ENCODE measurements at places on chromosomes 3 and 15.

GRCh38 chr3:156433138-156433537 is 121.8 kb downstream of the SSR3 start:
- DNase-seq: no peak

DNA sequence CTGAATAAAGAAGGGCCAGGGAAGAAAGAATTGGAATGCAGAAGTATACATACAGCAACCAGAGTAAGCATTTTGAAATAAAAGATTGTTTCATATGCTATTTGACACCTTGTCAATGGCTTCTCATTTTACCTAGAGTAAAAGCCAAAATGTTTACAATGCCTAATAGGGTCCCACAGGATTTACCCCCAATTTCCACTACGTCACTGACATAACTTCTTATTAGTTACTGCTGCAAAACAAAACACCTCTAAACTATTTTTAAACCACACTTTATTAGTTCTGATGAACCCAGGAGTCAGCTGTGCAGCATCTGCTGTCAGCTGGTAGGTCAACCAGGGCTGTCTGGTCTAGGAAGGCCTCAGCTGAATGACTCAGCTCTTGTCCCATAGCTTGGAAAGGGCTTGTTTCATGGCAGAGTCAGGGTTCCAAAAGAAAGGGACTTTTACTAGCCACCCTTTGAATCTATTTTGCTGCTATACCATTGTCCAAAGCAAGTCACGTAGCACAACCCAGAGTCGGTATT is 945.1 kb downstream of the EPHA3 start:
- DNase-seq: no peak

- no peak for DNase-seq
Observed at GRCh38 chr15:94840794-94841783, 609.7 kb downstream of the MCTP2 start.

- DNase-seq: no peak
Observed at GRCh38 chr3:37308247-37308646, 133.9 kb upstream of the LRRFIP2 start.

DNA sequence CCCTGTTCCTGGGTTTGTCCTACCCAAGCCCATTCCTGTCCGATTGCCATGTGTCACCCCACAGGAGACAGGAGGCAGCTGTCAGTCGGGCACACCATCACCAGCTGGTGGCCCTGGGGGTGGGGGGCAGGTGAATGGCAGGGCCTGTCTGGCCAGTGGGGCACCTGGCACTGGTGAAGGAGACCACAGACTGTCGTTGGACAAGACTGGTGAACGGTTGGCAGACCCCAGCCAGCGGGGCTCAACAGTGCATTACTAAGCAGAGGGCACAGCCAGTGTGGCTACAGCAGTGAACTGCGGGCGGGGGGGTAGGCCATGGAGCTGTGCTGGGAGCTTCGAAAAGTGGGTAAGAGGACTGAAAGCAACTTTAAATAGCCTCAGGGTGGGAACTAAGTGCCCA is 2.1 kb downstream of the SEMA7A start:
- no peak for DNase-seq

GRCh38 chr3:151553888-151554287 is 93.0 kb upstream of the IGSF10 start:
- DNase-seq: no peak

- DNase-seq: no peak
Observed at GRCh38 chr15:87792250-87793040, 464.1 kb downstream of the NTRK3 start.

GRCh38 chr3:44554626-44555592 is at the start of gene ZKSCAN7:
TSS of gene ZKSCAN7 (plus strand) at chr3:44555193. CDS start at chr3:44557048, 1,855 bp downstream.
- peak; percentile 18 for DNase-seq

DNA sequence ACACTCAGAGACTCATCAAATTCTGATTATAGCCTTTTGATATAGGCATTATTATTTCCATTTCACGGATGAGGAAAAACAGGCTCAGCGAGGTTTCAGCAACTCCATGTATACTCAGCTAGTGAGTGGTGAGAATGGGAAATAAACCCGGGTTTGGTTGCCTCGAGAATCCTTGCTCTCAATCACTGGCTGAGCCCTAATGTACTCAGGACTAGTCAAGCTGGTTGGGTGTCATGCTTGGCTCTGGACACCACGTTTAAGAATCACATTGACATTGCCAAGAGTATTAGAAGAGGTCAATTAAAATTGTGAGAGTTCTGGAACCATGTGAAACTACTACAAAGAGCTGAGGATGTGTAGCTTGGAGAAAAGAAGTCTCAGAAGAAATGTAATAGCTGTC is 444.5 kb downstream of the MFSD1 start:
- no peak for DNase-seq

DNA sequence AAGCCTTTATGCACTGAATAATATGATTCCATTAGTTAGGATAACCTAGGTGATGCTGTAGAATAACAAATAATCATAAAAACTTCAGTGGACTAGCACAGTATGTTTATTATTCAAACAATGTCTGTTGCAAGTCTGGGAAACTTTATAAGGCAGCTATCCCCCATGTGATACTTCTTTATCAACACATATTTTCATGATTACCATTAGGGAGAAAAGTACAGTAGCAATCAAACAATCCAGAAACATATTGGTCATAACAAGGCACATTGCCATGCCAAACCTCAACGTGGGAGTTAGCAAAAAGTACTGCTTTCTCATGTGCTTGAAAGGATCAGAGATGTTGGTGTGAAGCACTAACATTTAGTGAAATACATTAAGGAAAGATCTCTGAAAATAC is 35.5 kb downstream of the EOMES start:
- DNase-seq: no peak

DNA sequence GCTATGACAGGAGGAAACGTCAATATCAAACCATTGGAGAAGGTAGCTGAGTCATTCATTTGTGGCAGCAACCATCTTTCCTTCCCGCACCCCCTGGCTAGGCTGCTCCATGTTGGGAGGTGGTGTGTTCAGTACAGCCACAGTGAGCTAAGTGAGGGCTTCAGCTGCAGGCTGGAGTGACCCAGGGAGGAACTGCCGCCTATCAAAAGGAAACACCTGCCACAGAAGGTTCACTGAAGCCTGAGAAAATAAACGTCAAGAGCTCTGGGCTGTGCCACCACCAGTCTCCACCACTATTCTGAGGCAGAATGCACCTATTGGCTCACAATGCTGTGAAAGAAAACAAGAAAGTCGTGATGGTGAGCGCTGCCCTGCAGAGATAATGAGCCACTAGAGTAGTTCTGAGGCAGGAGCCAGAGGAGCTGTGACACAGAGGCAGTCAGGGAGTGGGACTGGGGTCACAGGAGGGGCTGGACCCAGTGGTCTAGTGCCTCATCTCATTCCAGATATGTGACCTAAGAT is 34.8 kb upstream of the CD47 start:
- peak; percentile 37 for DNase-seq

- no peak for DNase-seq
Observed at GRCh38 chr15:52749258-52749657, 40.9 kb downstream of the ONECUT1 start.

- no peak for DNase-seq
Observed at GRCh38 chr15:83833569-83833968, 179.6 kb downstream of the ADAMTSL3 start.

DNA sequence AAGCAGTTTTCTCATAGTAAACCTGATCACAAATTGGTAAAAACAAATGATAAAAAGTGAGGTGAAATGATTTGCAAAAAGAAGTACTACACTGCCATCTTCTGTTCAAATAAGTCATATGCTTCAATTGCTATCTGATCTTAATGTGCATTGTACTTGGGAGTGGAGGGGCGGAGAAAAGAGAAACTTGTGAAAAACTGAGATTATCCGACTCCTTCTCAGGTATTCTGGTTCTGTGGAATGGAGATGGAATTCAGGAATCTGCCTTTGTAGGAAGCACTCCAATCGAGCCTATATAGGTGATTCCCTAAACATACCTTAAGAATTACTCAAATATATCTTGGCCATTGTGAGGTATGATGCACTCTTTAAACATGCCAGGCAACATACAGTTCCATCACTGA is 180.6 kb downstream of the CHL1 start:
- DNase-seq: no peak

GRCh38 chr3:194470615-194471014 is 16.2 kb downstream of the ATP13A3 start:
- no peak for DNase-seq

GRCh38 chr15:52179278-52180195 is 11.7 kb downstream of the GNB5 start:
- DNase-seq: peak; percentile 77

GRCh38 chr3:31696815-31697548 is 164.3 kb downstream of the STT3B start:
- no peak for DNase-seq

DNA sequence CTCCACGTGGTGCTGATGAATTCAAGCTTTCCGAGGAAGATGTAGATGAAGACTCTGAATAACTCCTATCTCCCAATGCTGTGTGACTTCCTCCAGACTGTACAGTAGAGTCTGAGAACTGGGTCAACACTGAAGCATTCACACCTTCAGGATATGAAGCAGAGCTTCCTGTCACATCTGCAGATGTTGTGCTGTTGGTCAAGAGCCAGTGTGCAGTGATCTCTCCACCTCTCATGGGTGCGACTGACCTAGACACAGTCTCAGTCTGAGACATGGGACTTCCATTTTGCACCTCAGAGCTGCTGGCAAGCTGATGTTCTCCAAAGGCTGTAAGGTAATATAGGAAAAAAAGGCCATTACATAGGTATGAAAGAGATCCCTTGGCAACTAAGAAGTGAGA is 36.5 kb downstream of the HEG1 start:
- DNase-seq: no peak

DNA sequence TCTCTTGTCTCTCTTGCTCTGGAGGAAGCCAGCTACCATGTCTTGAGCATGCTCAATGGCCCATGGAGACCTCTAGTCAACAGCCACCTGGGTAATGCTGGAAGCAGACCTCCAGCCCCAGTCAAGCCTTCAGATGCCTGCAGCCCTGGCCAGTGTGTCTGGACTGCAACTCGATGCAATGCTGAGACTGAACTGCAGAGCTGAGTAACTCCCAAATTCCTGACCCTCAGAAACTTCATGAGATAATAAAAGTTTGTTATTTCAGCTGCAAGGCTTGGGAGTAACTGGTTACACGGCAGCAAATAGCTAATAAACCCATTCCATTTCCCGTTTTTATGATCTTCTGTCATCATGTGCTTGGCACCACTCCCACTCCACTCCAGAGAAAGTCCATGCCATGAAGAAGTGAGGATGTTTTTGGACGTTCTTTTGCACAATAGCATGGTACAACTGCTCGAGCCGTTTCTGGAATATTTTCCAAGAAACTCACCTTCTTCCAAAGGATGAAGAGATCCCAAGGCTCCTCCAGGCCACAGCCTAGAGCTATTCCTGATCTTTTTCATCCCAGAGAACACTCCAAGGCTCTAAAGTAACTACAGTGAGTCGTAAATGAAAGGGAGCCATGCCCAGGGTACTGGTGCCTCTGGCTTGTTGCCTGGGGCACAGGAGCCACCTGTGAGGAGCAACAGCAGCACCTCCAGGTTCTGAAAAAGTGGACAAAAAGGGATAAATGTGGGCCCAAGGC is 72.0 kb upstream of the KLF13 start:
- DNase-seq: no peak

- no peak for DNase-seq
Observed at GRCh38 chr15:39176030-39176429, 404.8 kb upstream of the THBS1 start.

DNA sequence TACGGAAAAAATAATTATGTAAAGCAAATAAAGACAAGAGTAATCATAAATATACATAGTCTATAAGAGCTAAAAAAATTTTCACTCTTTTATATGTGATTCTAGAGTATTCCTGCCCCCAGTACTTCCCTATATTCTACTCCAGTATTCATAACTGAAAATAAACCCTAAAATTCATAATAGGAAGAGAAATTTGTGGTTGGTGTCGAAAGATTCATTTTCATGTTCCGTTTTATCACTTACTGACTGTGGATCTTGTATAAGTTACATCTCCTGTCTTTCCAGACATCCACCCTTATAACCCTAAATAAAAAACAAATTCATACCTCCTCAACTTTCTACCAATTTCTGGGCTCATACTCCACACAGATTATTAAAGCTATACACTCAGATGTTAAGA is 16.0 kb upstream of the MBNL1 start:
- no peak for DNase-seq

GRCh38 chr3:76570436-76571057 is 469.4 kb upstream of the ROBO2 start:
- no peak for DNase-seq

DNA sequence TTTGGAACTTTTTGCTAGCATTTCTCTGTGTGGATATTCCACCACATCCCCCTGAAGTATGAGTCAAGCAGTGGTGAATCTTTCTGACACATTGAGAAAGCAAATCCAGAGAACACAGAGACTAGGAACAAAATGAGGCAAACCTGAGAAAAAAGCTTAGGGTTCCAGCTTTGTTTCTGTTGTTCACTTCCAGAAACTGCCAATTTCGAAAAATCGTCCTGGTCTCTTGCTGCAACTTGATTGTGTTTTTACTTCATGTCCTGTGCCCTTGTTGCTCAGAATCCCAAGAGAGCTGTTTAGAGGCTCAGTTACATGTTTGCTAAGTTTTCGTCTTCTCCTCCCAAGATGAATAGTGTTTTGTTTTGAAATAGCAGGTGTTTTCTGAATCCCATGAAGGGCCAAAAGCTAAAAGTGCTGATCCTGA is 13.7 kb downstream of the MAP2K1 start:
- DNase-seq: no peak

GRCh38 chr15:55494931-55495330 is 13.1 kb downstream of the DNAAF4 start:
- no peak for DNase-seq

GRCh38 chr3:29525254-29525881 is 244.5 kb downstream of the RBMS3 start:
- no peak for DNase-seq

DNA sequence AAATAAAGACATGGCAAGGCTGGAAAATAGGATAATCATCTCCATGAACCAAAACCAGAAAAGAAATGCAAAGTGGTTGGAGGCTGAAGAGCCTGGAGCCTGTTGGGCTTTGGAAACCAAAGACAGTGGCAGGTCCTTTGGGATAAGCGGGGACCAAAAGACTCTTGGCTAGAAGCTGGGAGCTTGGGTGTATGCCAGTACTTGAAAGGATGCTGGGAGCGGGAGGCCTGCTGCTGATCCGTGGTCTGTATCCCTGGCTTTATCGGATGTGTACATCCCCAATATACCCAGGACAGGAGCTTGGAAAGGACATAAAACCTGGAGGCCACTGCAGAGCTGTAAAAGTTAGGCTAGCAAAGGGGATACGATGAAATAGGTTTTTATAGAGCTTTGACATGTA is 1.3 kb upstream of the CHRNB4 start:
- no peak for DNase-seq

DNA sequence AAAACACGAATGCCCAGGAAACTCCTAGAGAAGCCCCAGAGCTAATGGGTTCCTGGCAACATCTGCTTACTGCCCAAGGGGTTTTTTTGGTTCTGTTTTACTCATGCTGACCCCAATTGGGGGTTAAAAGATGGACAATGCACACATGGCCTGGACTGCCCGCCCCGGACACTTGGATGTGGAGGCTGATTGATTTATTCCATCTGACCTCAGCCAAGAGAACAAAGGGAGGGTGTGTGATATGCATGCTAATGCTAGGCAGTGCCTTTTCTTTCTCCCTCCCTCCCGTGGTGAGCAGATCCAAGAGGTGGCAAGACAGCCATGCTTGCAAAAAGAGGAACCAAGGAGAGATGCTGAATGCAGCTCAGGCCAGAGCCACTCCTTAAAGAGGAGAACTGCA is 3.3 kb upstream of the LRTM1 start:
- DNase-seq: no peak

- no peak for DNase-seq
Observed at GRCh38 chr15:81280696-81281455, 43.1 kb downstream of the STARD5 start.

- no peak for DNase-seq
Observed at GRCh38 chr15:44636976-44637375, 26.5 kb downstream of the SPG11 start.

Measured in stimulated activated CD4-positive, alpha-beta T cell treated with anti-CD3 and anti-CD28 coated beads, TNF-alpha, amount 100 ng/mL, for 4 hours (primary cell).